H7 (cell line): ENCODE measurements at places on chromosomes 3 and 15. TPM values are rescaled to one million over a fixed set of nuclear protein-coding genes. Genes with fewer than 3 reads are reported as not detected.

The CLDN18 gene
- total RNA-seq, result 0.14 TPM in 1 of 2 replicates, not detected in the other

The CLRN1 gene
- 0.17 and 0.22 TPM in 2 replicates for total RNA-seq

The ARL14 gene
- total RNA-seq, result 0.07 TPM in 1 of 2 replicates, not detected in the other

The ZPLD1 gene
- total RNA-seq, result not detected in 2 replicates

The TPRG1 gene
- total RNA-seq, result 0.35 and 1.4 TPM in 2 replicates

The INO80 gene
- 17.1 TPM in 2 replicates for total RNA-seq

GRCh38 chr3:173800154-173800553, 402.6 kb downstream of the NLGN1 start:
- DNase-seq, result no peak

GRCh38 chr15:81781395-81781794, 264.4 kb downstream of the MEX3B start:
- DNase-seq, result no peak

DNA sequence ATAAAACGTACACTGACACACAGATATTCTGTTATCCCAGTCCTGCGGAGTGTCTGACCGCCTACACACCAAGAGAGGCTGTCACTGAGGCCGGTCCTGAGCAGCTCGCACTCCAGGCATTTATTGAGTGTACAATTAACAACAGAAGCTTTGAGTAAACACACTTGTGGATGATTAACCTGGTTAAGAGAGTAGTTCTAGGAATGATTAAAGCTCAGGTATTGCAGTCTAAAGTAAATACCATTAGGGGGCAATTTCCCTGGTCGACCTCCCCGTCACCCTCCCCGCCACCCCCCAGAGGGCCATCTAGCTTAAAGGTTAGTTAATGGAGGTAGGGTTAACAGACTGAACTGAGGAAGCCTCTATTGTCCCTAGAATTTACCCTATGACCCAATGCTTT, 1278.5 kb downstream of the NSUN3 start:
- DNase-seq, result no peak

GRCh38 chr3:15631426-15632211, 30.1 kb downstream of the BTD start:
- DNase-seq, result no peak

GRCh38 chr15:93118904-93119303, 29.9 kb upstream of the RGMA start:
- no peak for DNase-seq

GRCh38 chr3:160941885-160942494, 163.2 kb downstream of the B3GALNT1 start:
- DNase-seq, result peak; percentile 35

- no peak for DNase-seq
Observed at GRCh38 chr3:178546079-178546478, 9.8 kb downstream of the KCNMB2 start.

DNA sequence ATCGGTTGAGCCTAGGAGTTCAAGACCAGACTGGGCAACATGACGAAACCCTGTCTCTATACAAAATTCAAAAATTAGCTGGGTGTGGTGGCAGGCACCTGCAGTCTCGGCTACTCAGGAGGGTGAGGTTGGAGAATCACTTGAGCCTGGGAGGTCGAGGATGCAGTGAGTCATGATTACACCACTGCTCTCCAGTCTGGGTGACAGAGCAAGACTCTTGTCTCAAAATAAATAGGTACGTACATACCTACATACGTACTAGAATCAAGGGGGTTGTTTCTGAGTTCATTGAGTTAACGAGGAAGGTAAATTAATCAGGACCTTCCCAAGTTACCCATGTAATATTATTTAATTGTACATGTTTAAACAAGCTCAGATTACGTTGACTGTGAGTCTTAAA, 97.5 kb downstream of the CHL1 start:
- no peak for DNase-seq

DNA sequence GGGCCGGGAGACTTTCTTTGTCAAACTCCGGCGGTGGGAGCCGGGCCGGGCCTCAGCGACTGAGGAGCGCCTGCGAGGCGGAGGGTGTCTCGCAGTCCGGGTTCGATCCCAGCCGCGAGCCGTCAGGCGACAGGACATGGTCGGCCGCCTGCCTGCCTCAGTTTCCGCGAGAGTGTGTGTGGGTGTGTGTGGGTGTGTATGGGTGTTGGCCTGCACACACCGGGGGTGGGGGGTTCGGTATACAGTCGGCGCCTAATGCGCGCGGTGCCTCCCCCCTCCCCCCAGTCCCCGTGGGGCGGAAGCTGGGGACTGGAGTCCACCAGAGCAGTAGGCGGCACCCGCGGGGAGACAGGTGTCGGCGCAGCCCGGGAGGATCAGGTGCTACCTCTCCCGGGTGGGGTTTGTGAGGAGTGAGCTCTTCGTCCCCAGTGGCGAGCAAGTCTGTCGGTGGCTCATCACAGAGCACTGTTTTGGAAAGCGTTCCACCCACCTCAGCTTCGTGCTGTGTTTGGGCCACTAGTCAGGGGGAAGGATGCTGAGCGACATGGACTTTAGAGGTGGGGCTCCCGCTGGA, 246.3 kb downstream of the GOLGA6L6 start:
- DNase-seq, result no peak

DNA sequence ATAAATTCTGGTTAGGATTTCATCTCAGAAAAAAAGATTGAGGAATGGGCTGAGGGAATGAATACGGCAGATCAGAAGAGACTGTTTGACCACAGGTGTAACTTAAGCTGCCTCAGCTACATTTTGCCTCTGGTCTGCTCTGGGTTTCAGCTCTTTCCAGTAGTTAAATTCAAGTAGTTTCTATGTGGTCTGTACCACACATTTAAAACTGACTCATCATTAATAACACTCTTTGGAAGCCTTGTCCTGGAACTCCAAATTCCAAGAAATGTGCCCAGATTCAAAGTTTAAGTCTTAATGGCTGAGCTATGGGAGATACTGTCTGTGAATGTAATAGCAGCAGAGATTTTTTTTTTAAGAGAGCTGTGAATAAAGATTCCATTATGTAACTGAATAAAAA, 133.1 kb upstream of the IGSF10 start:
- no peak for DNase-seq

GRCh38 chr3:50354186-50354764, 3.6 kb downstream of the CYB561D2 start:
- no peak for DNase-seq

GRCh38 chr3:143809121-143809621, 39.1 kb downstream of the SLC9A9 start:
- no peak for DNase-seq

GRCh38 chr15:96790004-96790403, 459.5 kb downstream of the NR2F2 start:
- DNase-seq, result no peak

- DNase-seq, result peak; percentile 80
Observed at GRCh38 chr3:48656841-48657281, 5.8 kb downstream of the CELSR3 start.

DNA sequence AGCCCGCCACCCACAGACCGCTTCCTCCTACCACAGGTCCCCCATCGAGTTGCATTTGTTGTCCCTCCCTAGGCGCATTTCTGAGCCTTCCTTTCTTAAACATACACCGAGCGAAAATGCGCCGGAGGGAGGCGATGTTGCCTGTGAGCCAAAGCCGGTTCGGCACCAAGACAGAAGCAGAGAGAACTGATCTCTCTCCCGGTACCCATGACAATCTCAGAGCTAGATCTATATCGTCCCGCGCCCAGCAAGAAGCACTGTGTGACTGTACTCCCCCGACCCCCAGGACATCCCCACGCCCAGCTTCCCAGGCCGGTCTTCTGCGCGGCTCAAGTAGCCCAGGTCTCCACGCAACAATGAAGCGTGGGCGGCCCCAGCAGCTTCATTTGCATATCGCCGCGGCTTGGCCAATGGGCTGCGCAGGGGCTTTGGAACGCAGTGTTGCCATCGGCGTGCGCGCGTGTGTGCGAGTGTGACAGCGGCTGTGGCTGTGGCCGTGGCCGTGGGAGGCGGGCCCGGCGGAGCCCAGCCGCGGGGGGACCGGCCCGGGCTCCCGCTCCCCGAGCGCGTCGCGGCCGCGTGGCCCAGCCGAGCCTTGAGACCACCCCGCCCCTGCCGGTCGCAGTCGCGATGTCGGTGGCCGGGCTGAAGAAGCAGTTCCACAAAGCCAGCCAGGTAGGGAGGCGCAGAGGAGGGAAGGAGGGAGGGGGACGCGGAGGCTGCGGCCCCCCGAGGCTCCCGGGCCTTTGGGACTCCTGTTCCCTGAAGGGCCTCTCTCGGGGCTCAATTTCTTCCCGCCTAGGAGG, at the start of gene SH3GL3:
TSS of gene SH3GL3 (plus strand) at position 438 of the 806 bp plus-strand sequence. CDS start at position 631, 193 bp downstream.
- peak; percentile 84 for DNase-seq
